ENCODE measurements at places on chromosomes 2 and 18.

DNA sequence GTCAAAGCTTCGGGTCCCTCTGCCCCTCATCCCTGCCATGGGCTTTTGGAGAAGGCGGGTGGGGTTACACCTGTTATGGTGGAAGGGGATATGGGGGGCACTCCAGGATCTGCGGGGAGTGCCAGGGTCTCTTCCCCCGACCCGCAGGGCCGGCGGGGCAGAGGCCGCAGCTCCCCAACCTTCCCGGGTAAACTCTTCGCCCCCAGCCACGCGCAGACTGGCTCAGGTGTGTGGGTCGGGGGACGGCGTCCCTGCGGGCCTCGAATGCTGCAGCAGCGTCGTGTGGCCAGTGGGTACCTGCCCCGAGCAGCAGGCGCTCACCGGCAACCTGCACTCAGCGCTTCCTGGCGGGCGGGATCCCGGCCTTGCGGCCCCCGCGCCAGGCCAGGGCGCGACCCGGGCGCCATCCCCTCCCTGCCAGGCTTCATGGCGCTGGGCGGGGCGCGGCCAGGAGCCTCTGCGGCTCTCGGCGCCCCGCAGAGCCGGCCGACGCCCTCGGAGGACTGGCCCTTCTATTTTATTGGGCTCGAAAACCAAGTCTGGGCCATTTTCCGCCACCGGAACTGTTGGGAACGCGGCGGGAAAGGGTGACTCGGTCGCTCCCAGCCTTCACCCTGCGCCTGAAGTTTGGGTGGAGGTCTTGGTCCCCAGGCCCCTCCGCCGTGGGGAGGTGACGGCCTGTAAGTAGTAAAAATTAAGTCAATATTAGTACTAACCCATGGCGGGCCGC, 4.5 kb downstream of the GBX2 start:
- peaks cover 2% of the 10 kb centered on the region for H3K4me1 ChIP-seq
- DNase-seq, result no peak
- H3K27ac ChIP-seq, result no peak overlapping the region
- peak overlapping the region; percentile 18 for H3K4me3 ChIP-seq
- H3K36me3 ChIP-seq, result no peaks in the 10 kb centered on the region
- peaks cover 98% of the 10 kb centered on the region for H3K27me3 ChIP-seq

GRCh38 chr2:42754021-42754775, 9.7 kb downstream of the OXER1 start:
- no peaks in the 10 kb centered on the region for H3K4me1 ChIP-seq
- DNase-seq, result peak; percentile 28
- H3K4me3 ChIP-seq, result no peak overlapping the region

DNA sequence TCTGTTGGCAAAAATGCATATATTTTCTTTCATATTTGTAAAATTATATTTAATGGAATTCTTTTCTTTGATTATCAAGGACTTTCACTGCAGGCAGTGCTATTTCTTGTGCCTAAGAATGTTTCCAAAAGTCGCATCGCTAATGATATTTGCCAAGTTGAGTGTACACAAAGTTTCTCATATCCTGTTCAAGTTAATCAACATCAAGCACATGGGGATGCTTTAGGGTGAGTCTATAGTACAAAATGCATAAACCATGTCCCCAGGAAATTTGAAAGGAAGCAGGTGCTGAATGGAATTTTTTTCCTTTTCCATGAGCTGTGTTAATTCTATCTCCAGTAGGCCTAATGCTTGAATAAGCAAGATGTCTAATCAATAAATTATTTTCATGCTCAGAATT, 129.7 kb downstream of the GALNT1 start:
- no peak overlapping the region for H3K27ac ChIP-seq
- no peaks in the 10 kb centered on the region for H3K4me1 ChIP-seq
- no peaks in the 10 kb centered on the region for H3K27me3 ChIP-seq
- no peak overlapping the region for H3K4me3 ChIP-seq

DNA sequence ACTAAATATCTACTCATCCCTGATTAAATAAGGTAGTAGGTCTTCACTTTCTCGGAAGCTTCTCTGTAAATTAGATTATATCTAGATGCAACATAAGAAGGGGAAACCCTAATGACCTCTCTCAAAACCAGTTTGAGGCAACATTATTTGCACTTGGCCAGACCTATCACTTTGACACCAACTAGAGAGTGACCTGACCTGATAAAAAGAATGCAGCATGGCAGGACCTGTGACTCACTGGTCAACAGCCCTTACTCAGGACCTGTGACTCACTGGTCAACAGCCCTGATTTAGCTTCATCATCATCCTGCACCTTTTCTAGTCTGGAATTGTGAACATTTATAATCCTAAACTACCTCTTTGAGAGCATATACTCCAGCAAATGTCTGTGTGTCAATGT, 1957.7 kb upstream of the CELF4 start:
- peaks cover 9% of the 10 kb centered on the region for H3K4me1 ChIP-seq
- DNase-seq, result peak; percentile 57
- H3K4me3 ChIP-seq, result no peak overlapping the region
- no peaks in the 10 kb centered on the region for H3K36me3 ChIP-seq
- H3K27ac ChIP-seq, result no peak overlapping the region

DNA sequence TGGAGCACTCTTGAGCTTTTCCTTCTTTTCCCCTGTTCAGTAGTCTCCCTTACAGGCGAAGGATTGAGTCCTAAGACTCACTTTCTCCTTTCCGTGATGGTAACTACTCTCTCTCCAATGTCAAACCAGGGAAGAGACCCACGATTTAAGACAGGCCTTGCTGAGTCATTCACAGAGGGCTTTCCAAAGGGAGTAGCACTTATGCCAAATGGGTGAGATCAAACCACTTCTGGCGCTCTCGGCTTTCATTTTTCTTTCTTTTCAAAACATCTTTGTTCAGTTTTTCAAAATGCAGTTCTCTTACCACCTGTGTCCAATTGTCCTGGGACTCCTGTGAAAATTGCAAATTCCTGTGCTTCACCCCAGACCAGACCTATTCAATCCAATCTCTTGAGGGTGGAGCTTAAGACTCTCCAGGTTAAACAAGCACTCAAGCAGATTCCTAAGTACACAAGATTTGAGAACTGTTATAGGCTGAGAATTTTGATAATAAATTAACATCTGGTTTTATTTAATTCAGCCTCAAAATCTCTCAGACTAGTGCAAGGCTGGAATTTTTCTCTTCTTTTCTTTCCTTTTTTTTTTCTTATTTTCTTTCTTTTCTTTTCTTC, 14.4 kb upstream of the MRPL19 start:
- peaks cover 12% of the 10 kb centered on the region for H3K27me3 ChIP-seq
- H3K4me1 ChIP-seq, result no peaks in the 10 kb centered on the region
- no peaks in the 10 kb centered on the region for H3K36me3 ChIP-seq
- DNase-seq, result no peak

- no peak overlapping the region for H3K4me3 ChIP-seq
- DNase-seq, result no peak
- H3K27me3 ChIP-seq, result peaks cover 1% of the 10 kb centered on the region
- no peaks in the 10 kb centered on the region for H3K4me1 ChIP-seq
These were observed 152.8 kb upstream of the ACAA2 start for GRCh38 chr18:49966090-49966489.

- peaks cover 51% of the 10 kb centered on the region for H3K27me3 ChIP-seq
- H3K27ac ChIP-seq, result no peak overlapping the region
- H3K4me1 ChIP-seq, result no peaks in the 10 kb centered on the region
- no peak overlapping the region for H3K4me3 ChIP-seq
- DNase-seq, result no peak
These were observed 1.1 kb upstream of the ATP6V1C2 start for GRCh38 chr2:10720306-10720705.

GRCh38 chr2:65390134-65390533, 42.3 kb downstream of the SPRED2 start:
- H3K4me3 ChIP-seq, result no peak overlapping the region
- DNase-seq, result no peak
- H3K4me1 ChIP-seq, result peaks cover 4% of the 10 kb centered on the region
- no peak overlapping the region for H3K27ac ChIP-seq
- H3K27me3 ChIP-seq, result no peaks in the 10 kb centered on the region

- no peaks in the 10 kb centered on the region for H3K4me1 ChIP-seq
- no peaks in the 10 kb centered on the region for H3K36me3 ChIP-seq
- DNase-seq, result no peak
- no peak overlapping the region for H3K4me3 ChIP-seq
- H3K27ac ChIP-seq, result no peak overlapping the region
These were observed 217.1 kb upstream of the DLGAP1 start for GRCh38 chr18:4672162-4672561.

DNA sequence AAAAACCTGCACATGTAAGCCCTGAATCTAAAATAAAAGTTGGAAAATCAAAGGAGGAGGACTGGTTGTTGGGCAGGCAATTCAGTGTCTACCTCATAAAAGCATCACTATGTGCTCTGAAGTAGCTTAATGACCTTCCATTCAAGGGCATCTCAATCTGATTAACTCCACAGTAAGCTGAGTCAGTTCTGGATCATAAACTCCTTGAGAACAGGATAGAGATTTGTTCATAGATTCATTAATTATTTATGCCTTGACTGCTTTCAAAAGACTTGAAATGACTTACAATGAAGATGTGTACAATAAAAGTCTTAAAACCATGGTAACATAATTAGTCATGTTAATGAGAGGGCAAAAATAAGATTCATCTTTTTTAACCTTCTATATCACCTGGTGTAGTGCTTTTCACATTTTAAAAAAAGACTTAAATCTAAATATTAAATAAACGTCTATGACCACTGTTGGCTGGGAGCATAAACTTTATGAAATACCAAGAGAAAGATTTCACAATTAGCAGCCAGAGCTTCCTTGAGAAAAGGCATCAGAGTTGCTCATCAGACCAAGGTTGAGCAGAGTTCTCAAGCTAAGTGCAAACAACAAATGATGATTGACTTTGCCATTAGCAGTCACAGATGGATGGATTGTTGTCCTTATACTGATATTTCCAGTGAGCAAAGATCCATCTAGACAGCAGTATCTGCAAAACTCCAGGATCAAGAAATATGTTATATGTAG, 237.3 kb upstream of the THUMPD2 start:
- H3K36me3 ChIP-seq, result no peaks in the 10 kb centered on the region
- 0 out of 2 replicates have a peak, but pooled peaks cover 2% of the 10 kb centered on the region for H3K4me1 ChIP-seq
- peak overlapping the region; percentile 25 for H3K27ac ChIP-seq
- H3K4me3 ChIP-seq, result no peak overlapping the region
- H3K27me3 ChIP-seq, result no peaks in the 10 kb centered on the region
- DNase-seq, result peak; percentile 81

DNA sequence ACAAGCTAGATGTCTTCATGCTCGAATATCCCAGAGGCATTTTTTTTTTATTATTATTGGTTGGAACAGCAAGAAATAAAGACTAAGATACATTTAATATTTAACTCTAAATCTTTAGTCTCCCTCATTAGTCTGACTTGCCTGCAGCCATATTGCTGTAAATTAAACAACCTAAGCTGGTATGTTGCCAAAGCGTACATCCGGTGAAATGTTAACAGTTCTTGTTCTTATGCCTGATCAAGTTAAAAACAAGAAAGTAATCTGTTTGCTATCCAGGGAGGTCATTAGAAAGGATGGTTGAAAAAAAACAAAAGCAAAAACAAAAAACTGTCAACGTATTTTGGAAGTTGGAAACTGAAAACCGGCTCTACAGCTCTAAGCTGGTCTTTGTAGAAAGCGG, 125.9 kb upstream of the NABP1 start:
- peaks cover 3% of the 10 kb centered on the region for H3K27me3 ChIP-seq
- H3K36me3 ChIP-seq, result no peaks in the 10 kb centered on the region
- H3K4me1 ChIP-seq, result no peaks in the 10 kb centered on the region
- no peak overlapping the region for H3K27ac ChIP-seq
- no peak overlapping the region for H3K4me3 ChIP-seq

DNA sequence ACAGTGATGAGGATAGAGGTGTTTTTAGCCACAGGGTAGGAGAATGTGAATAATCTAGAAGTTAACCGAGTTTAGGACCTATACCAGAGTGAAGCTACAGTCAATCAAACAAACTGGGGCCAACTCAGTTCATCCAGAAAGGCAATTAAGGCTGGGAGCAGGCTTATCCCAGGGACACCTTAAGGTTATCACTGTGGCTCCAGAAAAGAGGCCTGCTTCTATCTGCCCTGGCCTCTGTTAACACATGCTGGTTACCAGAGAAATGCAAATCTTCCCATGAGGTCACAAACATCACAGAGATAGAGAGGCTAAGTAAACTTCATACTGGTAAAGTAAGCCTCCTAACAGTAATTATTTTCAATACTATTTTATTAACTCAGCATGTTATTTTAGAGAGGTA, 93.2 kb upstream of the GRB14 start:
- H3K4me3 ChIP-seq, result no peak overlapping the region
- DNase-seq, result no peak
- H3K27ac ChIP-seq, result no peak overlapping the region

DNA sequence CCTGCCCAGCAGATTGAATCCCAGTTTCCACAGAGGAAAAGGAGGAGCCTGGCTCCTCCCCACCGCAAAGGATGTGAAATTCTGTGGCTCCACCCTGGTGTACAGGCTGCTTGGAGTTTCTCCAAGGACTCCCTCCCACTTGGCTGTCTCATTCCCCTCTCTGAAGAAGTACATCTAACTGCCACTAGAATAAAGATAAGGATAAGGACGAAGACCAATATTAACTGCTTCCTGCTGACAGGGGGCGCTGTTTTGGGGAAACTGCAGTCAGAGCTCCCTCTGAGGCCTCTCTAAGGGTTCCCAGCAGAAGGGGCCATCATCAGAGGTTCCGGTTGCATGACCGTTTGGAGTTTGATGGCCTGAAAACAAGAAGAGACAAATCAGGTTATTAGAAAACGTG, 790.9 kb downstream of the CPS1 start:
- no peaks in the 10 kb centered on the region for H3K4me1 ChIP-seq
- H3K27me3 ChIP-seq, result no peaks in the 10 kb centered on the region
- H3K4me3 ChIP-seq, result no peak overlapping the region
- DNase-seq, result no peak

- DNase-seq, result peak; percentile 8
- H3K27me3 ChIP-seq, result no peaks in the 10 kb centered on the region
- H3K27ac ChIP-seq, result no peak overlapping the region
- no peak overlapping the region for H3K4me3 ChIP-seq
- H3K4me1 ChIP-seq, result no peaks in the 10 kb centered on the region
These were observed 58.8 kb downstream of the BAZ2B start for GRCh38 chr2:159557437-159558034.

- H3K4me3 ChIP-seq, result no peak overlapping the region
- H3K36me3 ChIP-seq, result no peaks in the 10 kb centered on the region
- no peaks in the 10 kb centered on the region for H3K4me1 ChIP-seq
- H3K27me3 ChIP-seq, result peaks cover 9% of the 10 kb centered on the region
- DNase-seq, result no peak
These were observed 44.9 kb upstream of the GPR45 start for GRCh38 chr2:105196651-105197050.

- no peak for DNase-seq
- no peak overlapping the region for H3K27ac ChIP-seq
- H3K4me3 ChIP-seq, result no peak overlapping the region
- H3K27me3 ChIP-seq, result peaks cover 8% of the 10 kb centered on the region
- no peaks in the 10 kb centered on the region for H3K36me3 ChIP-seq
These were observed 26.7 kb downstream of the ANKRD29 start for GRCh38 chr18:23636071-23636399.
